ENCODE measurements at places on chromosomes 13 and 19.

DNA sequence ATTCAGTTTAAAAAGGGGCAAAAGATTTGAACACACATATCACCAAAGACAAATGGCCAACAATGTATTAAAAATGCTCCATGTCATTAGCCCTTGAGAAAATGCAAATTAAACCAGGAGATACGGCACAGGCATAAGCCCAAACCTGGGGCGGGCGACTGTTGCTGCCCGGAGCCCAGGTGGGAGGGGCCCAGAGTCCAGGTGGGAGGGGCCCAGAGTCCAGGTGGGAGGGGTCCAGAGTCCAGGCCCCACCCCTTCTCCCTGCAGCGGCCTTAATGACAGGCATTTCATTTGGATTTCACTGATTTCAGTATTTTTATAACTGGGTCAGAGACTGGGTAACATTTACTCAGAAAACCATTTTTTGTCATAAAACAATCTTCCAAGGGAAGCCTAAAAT, 78.2 kb downstream of the RASA3 start:
- DNase-seq: peak; percentile 65

GRCh38 chr19:30799865-30800755, 427.9 kb downstream of the ZNF536 start:
- DNase-seq: peak; percentile 87

GRCh38 chr19:51107406-51108065, 673 bp downstream of the CTU1 start:
- no peak for DNase-seq

- no peak for DNase-seq
Observed at GRCh38 chr13:89856512-89856911, 1491.0 kb upstream of the MIR17HG start.

DNA sequence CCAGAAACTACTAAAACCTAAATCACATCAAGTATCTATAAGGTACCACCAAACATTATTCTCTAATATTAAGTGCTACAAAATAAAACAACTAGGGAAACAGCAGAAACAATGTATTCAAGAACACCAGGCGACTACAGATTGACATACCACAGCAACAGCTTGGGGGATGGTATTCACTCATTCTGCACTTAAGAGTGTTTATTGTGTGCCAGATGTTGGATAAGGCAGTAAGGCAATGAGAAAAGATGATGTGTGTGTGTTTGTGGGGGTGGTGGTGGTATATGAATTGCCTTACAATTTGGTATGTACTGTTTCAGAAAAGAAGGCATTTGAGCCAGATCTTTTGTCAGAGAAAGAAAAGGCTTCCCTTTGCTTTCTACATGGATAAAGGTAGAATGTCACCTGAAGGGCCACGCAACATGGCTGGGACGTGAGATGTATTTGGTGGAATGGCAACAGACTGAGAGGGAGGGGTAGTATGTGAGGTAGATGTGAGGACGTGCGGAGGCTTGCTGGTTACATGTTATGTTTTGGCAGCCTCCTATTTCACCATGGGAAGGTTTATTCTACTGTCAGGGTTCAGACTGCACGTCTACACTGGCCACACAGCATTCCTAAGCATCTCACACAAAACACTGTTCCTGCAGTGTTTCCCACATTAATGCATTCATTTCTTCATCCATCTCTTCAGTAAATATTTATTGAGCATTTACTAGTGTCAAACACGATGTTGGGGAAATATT, 300.7 kb downstream of the KLF12 start:
- no peak for DNase-seq

DNA sequence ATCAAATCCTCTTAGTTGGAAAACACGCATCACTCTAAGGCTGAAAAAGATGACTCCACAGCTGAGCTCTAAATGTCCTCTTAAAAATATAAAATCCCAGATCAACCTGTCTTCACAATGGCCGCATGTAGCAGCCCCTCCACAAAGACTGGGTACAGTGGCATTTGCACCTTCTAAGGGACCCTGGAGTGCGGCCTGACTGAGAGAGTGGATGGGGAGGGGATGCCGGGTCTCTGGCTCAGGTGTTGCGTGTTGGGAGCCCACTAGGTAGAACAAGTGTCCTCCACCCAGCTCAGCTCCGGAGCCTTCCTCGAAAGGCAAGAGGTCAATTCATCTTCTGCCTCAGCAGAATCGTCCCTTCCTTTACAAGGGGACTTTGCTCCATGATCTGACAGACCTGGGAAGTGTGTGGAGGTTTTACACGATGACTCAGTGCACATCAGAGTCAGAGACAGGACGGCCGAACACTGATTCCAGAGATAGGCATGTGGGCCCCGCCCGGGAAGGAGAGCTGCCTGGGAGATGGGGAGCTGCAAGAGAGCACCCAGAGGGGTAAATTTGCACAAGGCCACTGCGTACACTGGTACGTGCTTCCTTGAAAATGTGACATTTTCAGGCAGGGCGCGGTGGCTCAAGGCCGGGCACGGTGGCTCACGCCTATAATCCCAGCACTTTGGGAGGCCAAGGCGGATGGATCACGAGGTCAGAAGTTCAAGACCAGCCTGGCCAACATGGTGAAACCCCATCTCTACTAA, 23.5 kb upstream of the SLC15A1 start:
- DNase-seq: no peak

GRCh38 chr19:39935364-39935661, 879 bp upstream of the FCGBP start:
- no peak for DNase-seq

GRCh38 chr13:33073338-33073737, 57.1 kb downstream of the KL start:
- no peak for DNase-seq

DNA sequence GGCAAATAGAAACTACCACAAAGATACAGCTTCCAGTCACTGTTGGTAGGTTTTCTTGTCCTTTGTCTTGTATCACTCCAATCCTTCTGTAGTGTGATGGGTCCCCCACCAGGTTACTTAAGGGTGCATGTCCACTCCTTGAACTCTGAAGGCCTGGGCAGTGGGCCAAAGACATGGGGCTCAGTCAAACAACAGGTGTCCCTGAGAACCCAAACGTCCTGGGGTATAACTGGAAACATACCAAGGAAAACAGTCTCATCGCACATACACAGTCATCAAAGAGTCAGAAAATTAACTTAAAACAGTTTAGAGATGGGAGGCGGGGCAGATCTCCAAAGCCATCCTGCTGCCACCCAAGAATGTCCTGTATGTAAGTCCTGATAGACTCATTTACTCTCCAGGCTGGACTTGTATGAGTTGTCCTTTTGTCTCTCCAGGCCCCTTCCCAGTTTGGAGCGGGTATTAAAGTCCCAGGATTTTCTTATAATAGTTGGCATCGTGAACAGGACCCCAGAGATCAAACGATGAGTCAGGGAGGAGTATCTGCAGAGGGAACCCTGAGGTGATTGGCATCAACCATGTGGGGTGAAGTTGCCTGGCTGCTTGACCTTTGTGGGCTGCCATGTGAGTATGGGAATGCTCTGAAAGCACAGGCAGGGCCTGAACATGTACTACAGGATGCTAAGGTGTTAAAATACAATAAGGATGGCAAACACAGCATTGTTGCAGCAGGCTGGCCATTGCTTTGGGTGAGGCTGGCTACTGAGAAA, 613.2 kb upstream of the KLF12 start:
- no peak for DNase-seq

DNA sequence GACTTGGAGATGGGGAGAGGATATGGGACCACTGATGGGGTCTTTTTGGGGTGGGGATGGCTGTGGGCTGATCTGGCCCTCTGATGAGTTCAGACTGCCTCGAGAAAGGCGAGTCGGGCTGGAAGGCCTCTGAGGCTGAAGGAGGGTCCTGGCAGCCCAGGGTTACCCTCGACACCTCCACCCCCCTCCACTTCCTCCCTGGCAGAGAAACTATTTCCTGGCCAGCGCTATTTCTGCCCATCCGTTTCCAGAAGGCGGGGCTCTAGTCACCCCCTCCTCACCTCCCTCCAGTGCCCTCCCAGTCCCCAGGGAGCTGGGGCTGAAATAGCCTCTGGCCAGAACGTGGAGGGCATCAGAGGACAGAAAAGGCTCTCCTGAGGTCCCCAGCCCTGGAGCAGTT, 9.7 kb downstream of the EXOC3L2 start:
- DNase-seq: no peak

- DNase-seq: no peak
Observed at GRCh38 chr19:14661372-14661924, 13.2 kb downstream of the ADGRE3 start.

GRCh38 chr13:37039896-37040295, 19.6 kb downstream of the SUPT20H start:
- DNase-seq: no peak

- DNase-seq: no peak
Observed at GRCh38 chr13:27304611-27305010, 34.0 kb downstream of the RASL11A start.

DNA sequence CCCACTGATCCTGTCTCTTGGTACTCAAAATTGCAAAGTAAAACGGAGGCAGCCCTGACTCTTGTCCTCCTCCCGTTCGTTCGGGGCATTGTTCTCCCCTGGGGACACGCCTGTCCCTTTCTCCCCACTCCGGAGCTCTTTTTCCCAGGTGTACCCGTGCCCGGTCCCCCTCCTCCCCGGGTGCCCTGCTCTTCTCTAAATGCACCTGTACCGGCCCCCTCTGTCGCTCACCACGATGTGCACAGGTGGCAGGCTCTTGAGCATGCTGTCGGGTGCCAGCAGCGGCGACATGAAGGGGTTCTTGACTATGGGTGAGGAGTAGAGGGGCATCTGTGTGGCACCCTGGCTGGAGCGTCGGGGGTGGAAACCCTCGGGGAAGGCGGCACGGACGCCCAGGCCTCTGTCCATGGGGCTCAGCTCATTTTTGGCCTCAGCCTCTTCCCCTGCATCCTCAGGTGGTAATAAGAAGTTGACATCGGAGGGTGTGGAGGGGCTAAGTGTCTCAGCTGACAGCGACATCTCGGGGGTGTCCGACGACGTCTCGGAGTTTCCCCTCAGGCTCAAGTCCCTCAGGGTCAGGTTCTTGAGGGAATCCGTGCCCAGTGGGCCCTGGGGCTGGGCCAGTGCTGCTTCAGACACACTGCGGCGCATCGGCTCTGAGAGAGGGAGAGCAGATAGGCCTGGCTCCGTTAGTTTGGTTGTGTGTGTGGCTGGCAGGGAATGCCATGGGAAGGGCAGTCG, 12.4 kb upstream of the CNFN start:
- no peak for DNase-seq

GRCh38 chr19:21352830-21353229, 6.0 kb upstream of the ZNF738 start:
- DNase-seq: no peak

GRCh38 chr13:24827799-24828198, 63.8 kb downstream of the RNF17 start:
- no peak for DNase-seq

GRCh38 chr19:2015608-2015950, at the start of gene BTBD2:
TSS of gene BTBD2 (minus strand) at chr19:2015714. CDS start at chr19:2015703, 11 bp downstream.
- DNase-seq: no peak

GRCh38 chr19:43527860-43528622, 1.0 kb upstream of the ETHE1 start:
- DNase-seq: no peak

DNA sequence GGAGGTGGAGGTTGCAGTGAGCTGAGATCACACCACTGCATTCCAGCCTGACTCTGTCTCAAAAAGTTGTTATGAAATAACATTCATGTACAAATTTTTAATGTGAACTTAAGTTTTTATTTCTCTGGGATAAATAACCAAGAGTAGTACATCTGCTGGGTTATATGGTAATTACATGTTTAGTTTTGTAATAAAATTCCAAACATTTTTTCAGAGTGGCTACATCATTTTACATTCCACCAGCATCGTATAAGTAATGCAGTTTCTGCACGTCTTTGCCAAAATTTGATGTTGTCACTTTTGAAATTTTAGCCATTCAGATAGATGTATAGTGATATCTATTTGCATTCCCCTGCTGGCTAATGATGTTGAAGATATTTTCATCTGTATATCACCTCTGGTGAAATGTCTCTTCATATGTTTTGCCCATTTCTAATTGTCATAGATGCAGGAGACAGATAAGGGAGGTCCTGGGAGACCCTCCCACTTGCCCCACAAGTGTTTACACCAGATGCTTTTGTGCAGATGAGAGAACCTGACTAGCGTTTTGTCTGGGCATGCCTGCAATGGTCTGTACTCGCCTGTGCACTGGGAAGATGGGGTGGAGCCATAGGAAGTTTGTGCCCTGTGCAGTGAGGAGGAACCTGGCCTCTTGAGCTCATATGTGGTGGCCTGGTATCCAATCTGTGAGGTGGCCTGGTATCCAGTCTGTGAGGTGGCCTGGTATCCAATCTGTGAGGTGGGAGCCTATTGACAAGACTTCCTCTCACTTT, 12.7 kb upstream of the KBTBD6 start:
- DNase-seq: no peak

DNA sequence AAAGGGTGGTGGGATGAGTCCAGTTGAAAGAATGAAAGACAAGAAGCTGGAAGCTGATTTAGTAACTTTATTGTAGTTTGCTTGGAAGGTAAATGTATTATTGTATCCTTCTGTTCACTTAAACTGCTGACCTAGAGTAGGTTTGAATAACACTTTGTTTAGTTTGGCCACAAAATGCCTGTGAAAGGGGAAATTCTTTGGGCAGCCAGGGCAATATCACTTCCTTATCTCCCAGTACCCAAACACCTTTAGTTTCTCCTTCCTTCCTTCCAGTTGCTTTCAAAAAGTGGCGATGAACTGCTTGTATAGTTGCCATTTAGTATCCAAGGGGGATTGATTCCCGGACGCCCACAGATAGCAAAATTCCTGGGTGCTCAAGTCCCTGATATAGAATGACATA, 120.1 kb downstream of the PAN3 start:
- no peak for DNase-seq

GRCh38 chr13:109400209-109400608, 386.2 kb downstream of the IRS2 start:
- DNase-seq: no peak

GRCh38 chr13:67147342-67148133, 82.6 kb downstream of the PCDH9 start:
- no peak for DNase-seq

- no peak for DNase-seq
Observed at GRCh38 chr13:114203536-114203935, 24.5 kb downstream of the CFAP97D2 start.

DNA sequence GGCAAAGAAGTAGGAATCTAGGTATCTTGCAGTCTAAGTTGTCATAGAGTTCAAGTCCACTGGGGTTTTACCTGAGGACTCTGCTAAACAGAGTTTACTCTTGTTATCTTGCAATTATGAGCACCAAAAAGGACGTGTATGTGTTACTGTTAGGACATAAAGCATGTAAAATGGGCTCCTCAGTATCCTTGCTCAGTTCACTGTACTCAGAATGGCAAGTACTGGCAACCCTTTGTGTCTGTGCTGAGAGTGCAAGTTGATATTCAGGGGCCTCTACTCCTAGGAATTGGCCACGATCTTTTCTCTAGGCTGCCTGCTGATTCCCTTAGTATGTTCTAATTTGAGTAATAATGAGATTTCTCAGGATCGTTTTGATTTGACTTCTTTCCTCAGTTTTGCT, 13.3 kb downstream of the TDRD3 start:
- DNase-seq: no peak

GRCh38 chr19:45283443-45284033, 32.5 kb downstream of the MARK4 start:
- no peak for DNase-seq

GRCh38 chr19:31545777-31546176, 196.5 kb upstream of the TSHZ3 start:
- no peak for DNase-seq

Data from WTC11 (cell line).